Fibroblast of mammary gland (primary cell): ENCODE measurements at places on chromosomes 7 and 10.
A peak's percentile ranks its signal among the peaks of the same experiment; 100 is the strongest.

DNA sequence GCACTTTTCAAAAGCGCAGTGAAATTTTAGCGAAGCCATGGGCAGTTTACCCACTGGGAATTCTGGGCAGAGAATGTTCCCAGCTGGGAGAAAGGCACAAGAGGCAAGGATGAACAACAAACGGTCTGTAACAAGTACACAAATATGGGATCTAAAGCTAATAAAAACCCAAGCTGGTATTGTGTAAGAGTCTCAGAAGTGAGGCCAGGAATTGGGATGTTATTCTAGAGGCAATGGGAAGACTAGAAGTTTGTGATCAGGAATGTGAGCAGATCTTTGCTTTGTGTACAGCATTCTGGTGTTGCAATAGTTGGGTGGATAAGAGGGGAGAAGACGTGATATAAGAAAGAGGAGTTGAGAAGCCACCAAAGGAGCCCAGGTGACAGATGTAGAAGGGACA, 15.0 kb downstream of the FZD9 start:
- no peak for DNase-seq

DNA sequence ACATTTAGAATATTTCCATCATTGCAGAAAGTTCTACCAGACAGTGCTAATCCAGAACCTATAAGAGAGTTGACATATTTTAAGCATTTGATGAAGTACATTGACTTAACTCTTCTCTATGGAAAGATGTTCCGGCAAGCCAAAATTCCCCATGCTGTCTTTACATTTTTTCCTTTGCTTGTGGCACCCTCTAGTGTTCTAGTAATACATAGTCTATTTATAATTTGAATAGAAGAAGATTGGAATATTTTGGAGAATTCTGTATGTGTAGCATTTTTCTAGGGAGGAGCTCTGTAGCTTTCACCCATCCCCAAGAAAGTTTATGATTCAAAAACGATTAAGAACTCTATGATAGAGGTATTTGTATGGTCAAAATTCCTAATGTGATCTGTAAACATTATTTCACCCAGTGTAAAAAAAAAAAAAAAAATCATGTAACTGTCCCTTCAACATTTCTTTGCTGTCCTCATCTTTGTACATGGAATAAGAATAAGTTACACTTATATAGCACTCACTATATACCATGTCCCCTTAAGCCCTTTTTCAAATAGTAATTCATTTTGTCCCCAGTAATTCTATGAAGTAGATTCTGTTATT, 33.2 kb downstream of the NRF1 start:
- peak; percentile 68 for DNase-seq

DNA sequence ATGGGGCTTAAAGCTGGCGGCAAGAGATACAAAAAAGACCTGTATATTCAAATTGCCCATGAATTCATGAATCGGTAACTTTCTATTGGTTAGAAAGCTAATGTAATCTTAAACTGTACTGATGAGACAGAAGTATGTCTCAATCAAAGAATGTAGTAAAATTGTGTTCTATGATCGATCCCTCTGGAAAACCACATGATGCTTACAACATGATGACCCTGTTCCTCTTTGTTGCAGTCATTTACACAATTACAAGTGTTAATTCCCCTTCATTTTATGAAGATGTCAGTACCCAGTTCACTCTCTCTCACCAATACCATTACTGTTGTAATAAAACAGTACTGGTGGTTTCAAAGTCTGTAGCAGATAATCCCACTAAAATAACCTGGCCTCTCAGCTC, 10.1 kb downstream of the KIF5B start:
- no peak for DNase-seq

GRCh38 chr7:51255536-51256208, 60.9 kb downstream of the COBL start:
- no peak for DNase-seq

GRCh38 chr10:113060201-113061053, 110.4 kb downstream of the TCF7L2 start:
- no peak for DNase-seq

- DNase-seq = no peak
Observed at GRCh38 chr7:4149236-4149635, 532.9 kb upstream of the FOXK1 start.

DNA sequence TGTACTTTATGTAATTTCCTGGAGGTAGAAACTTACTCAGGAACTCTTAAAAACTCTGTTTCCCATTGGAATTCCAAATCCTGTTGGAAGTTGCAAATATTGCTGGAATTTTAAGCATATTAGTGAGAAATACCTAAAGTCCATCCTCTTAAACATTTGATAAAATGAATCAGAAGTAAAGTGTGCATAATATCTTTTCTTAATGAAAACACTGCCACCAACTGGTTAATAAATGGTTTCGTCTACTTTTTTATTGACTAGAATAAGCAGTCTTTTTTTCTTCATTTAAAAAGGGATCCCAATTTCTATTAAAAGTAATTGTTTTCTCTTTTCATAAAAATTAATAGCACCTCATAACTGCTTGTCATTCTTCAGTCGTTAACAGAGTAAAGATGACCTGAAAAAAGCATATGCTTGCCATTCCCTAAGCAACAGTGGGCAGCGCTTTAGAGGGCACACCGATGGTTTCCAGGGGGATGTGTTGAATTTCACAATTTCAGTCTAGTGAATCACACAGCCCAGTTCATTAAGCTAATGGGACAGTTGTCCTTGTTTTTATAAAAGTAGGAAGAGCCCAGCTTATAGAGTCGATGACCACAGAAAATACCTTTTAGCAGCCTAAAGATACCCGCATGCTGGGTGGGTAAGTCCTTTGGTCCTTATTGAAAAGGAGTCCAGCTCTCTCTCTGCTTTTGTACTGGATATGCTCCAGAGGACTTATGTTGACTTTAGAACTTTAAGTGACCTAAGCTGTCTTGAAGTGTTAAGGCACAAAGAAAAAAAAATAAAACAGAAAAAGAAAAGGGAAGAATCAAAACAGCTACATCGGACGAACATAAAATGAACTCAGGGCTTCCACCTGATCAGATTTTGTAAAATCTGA, 28.5 kb downstream of the NPS start:
- DNase-seq = peak; percentile 19

DNA sequence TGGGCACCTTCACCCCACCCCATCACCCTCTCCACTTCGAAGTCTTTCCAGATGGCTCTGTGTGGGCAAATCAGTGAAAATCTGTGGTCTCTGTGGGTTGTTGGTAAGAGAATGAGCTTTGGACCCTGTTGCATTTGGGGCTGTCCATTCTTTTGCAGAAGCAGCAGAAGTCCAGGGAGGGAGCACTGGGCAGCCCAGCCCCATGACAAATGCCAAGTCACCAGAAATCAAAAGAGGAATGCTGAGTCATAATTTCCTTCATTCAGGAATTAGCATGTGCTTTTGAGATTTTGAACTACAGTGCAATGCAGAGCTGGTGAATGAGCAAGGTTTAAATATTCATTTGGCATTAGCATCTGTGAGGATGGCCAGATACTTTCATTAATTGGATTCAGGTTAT, 556.2 kb downstream of the LRMDA start:
- peak; percentile 56 for DNase-seq

DNA sequence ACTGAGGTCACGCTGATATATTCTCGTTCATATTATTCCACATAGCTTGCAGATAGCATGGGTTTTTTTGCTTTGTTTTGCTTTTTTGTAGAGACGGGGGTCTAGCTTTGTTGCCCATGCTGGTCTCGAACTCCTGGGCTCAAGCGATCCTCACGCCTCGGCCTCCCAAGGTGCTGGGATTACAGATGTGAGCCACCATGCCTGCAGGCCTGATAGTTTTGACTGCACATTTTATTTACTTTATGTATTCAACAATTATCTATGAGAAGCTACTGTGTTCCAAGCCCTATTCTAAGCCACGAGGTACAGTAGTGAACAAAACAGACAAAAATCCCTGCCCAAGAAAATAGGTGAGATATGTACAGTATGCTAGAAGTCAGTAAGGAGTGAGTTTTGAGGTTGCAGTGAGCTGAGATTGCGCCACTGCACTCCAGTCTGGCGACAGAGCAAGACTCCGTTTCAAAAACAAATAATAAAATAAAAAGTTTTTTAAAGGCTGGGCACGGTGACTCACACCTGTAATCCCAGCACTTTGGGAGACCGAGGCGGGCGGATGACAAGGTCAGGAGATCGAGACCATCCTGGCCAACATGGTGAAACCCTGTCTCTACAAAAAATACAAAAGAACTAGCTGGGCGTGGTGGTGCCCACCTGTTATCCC, 1.3 kb upstream of the YWHAG start:
- DNase-seq = no peak

DNA sequence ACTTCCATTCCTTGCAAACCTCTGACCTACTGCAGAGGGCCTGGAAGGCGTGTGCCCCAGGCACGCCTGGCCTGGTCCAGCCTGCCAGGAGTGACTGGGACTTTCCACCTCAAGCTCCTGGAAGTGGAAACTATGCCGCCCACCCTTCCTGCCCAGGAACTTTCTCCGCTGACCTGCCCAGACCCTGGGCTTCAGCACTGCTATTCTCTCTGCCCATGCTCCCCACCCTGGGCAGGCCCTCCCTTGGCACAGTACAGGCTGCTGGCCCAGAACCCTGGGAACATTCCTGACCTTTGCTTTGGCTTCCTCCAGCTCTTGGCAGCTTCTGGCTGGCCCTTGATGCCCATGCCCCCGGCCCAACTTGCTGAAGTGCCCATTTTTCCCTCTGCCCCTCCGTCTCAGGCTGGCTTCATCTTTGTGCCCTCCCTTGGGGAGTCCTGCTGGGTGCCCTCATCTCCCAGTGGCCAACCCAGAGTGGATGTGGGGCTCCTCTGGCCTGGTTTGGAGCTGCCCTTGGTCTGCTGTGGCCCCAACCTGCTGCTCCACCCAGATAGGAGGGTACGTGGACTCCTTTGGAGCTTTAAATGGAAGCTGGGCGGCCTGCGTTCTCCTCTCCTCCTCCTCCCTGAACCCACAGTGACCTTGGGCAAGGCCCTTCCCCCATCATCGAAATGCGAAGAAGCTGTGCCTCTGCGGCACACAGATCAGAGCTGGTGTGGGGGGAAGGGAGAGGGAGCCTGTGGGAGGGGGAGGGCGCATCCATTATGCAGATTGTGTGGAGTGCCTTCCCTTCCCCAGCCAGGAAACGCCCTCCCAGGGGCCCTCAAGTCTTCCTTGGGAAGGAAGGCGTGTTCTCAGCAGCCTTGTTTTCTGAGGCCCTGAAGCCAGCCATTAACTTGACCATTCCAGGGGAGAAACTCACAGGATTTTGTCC, 3.4 kb downstream of the MMRN2 start:
- peak; percentile 58 for DNase-seq

GRCh38 chr10:44958898-44959246, 730 bp upstream of the RASSF4 start:
- no peak for DNase-seq

DNA sequence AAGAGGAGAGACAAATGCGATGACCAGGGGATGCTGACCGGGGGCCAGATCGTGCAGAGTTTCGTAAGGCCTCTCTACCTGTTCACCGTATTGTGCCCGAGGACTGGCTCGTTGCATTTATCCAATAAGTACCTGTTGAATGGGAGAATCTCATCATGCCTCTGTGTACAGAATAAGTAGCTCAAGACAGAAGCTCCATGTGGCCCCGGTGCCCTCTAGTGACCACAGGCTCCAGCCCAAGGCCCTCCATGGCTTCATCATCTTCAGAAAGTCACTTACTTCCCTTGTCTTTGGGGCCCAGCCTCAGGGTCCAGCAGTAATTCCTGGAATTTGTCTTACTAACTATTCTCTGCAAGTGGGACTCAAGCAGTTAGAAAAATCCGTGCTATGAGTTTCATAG, 151.0 kb downstream of the CHN2 start:
- DNase-seq = peak; percentile 39

GRCh38 chr10:8639486-8640185, 585.1 kb downstream of the GATA3 start:
- no peak for DNase-seq

DNA sequence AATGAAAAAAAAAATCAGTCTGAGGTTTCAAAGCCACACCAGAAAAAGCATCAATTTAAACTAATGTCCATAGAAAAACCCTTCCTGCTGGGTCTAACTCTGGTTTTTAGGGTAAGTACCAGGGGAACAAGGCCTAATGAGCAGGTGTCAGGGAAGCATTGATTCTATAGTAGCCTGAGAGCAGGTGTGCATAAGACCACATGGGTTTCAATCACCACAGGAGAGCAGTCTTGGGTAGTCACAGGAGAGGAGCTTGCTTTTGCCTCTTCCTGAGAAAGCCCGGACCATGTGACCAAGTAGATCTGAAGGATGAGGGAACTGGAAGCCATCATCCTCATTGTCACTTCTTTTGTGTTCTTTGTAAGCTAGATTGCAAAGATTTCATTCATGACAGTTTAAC, 66.3 kb upstream of the AGK start:
- DNase-seq = no peak

GRCh38 chr10:132884041-132884440, 58.3 kb downstream of the CFAP46 start:
- DNase-seq = no peak

- peak; percentile 25 for DNase-seq
Observed at GRCh38 chr7:28378574-28379149, 33.7 kb upstream of the CREB5 start.

DNA sequence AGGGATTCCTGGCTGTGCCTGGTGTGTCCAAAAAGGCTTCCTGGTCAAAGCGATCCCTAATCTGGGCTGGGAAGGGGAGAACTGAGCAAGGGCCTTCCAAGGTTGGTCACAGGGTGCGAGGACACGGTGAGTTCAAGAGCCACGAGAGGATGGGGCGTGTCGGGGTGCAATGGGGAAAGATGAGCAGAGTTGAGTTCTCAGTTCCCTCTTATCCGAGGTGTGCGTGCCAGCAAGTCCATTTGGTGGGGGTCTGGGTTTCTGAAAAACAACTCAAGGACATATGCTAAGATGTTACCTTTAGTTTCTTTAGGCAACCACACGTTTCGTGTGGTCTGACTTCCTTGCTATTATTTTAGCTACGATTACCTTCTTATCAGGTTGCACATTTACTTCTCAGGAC, 1.3 kb downstream of the ZNF775 start:
- no peak for DNase-seq

GRCh38 chr10:127133225-127133624, 63.2 kb downstream of the INSYN2A start:
- no peak for DNase-seq

DNA sequence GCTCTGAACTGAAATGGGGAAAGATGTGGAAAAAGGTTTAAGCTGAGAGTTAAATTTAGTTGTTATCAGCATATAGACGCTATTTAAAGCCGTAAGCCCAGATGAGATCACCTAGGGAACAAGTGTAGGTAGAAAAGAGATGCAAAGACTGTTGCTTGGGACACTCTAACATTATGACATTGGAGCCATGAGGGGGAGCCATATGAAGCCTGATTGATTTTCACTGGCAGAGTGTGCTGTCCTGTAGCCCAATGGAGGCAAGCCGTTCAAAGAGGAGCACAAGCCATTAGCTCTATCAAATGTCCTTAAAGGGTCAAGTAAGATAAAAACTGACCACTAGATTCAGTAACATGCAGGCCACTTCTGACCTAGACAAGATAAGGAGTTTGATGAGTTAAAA, 223.3 kb downstream of the TWIST1 start:
- no peak for DNase-seq

DNA sequence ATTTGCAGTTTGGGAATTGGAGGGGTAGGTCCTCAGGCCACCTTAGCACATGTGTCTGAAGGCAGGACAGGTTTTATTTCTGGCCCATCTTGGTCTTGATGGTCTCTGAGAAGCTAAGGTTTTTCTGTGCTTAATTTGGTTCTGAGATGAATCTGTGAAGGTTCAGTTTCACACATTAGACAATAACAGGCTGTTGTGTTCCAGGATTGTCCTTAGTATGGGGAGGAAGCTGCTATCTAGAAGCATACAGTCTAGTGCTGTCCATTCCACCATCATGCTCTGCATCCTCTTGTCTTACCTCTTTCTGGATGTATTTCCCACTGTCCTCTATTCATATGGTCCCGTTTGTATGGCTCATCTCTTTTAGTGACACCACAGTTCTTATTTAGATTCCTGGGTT, 7.1 kb downstream of the UBE2D1 start:
- no peak for DNase-seq
